ENCODE measurements at places on chromosomes 12 and 14. TPM values are rescaled to one million over a fixed set of nuclear protein-coding genes. Genes with fewer than 3 reads are reported as not detected.

Gene KRT6C
- polyA plus RNA-seq: not detected

Gene KCNJ8
- 0.37 TPM for polyA plus RNA-seq

Gene TMEM30B
- 0.15 TPM for polyA plus RNA-seq

Gene CDCA3
- 34.0 TPM for polyA plus RNA-seq

Gene C14orf132
- 7.1 TPM for polyA plus RNA-seq

Gene ARHGEF40
- 64.2 TPM for polyA plus RNA-seq

Gene SLC5A8
- not detected for polyA plus RNA-seq

Gene CLEC4C
- polyA plus RNA-seq: not detected

Gene BCL2L14
- not detected for polyA plus RNA-seq

Gene HOXC5
- 2.1 TPM for polyA plus RNA-seq

Gene RTN1
- 1.6 TPM for polyA plus RNA-seq

Gene CTDSP2
- 119 TPM for polyA plus RNA-seq

Gene SEL1L
- polyA plus RNA-seq: 14.4 TPM

Gene KIF5A
- 8.9 TPM for polyA plus RNA-seq

Gene AQP6
- 0.10 TPM for polyA plus RNA-seq

Gene RND1
- polyA plus RNA-seq: 0.39 TPM

Gene SELPLG
- 2.8 TPM for polyA plus RNA-seq

Gene TOMM20L
- polyA plus RNA-seq: not detected

Gene PZP
- polyA plus RNA-seq: not detected

Gene CAND1
- polyA plus RNA-seq: 26.5 TPM

Measured in SK-N-SH (cell line).